ENCODE measurements at places on chromosomes 13 and 19.

GRCh38 chr19:6577476-6578125 is 13.3 kb downstream of the CD70 start:
- peak; percentile 7 for DNase-seq

DNA sequence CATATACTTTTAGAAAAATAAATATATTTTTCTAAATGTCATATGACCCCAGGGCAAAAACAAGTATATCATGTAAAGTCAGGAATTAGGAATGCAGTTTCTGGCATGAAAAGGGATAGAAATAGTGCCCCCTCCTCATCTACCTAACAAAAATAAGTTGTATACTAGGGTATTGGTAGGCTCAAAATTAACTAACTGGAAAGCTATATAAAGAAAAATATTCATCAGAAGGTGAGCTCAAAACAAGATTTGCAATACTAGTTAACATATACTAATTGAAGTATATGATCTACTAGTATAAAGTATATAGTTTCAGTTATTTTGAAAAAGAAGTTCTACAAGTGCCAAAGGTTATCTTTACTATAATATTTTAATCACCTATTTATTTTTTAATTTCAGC is 200.2 kb downstream of the GPC5 start:
- DNase-seq = no peak

DNA sequence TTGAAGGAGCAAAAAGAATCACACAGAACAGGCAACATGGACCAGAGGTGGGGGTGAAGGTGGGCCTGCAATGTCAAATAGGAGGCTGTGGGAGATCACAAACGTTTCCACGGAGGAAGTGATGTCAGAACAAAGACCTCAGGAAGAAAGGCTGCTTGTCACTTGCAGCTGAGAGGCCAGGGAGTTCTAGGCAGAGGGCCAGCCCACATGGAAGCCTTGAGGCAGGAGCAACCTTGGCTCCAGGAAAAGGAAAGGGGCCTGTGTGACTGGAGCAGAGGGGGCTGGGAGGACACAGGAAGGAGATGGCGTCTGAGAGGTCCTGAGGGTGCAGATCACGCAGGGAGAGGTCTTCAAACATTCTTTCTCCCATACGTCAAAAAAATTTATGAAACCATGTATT is 16.3 kb downstream of the ZNF160 start:
- peak; percentile 55 for DNase-seq

DNA sequence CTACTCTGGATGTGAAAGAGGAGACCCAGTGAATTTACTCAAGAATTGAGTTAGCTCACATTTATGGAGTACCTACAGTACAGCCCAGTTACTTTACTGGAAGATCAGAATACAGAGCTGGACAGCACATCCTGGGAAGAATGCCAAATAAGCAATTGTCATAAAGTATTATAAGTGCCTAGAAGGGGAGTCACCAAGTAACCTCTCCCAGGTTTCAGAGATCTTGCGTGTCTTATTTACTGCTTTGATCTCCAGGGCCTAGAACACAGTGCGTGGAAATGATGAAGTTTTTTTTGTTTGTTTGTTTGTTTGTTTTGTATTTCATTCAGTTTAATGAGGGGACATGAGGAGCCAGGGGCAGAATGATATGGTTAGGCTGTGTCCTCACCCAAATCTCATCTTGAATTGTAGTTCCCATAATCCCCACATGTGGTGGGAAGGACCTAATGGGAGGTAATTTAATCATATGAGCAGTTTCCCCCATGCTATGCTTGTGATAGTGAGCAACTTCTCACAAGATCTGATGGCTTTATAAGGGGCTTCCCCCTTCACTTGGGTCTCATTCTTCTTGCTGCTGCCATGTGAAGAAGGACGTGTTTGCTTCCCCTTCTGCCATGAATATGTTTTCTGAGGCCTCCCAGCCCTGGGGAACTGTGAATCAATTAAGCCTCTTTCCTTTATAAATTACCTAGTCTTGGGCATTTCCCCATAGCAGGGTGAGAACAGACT is 5.2 kb downstream of the GARRE1 start:
- DNase-seq = no peak

DNA sequence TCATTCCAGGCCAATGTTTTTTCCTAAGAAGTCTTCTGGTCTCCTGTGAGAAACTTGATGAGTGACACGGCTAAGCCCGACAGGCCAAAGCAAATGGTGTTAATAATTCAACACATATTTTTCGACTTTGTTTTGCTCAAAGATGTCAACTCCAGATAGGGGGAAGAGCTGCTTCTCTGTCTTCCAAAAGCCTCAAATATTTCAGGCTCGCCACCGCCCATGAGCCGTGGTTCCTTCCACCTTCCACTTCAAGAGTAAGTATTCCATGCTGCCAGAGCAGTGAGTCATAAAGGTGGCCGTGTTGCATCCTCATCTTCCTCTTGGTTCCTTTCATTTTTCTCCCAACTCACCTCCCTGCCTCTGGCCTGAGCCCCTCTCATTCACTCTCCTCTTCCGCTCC is 272.6 kb downstream of the EFNB2 start:
- DNase-seq = no peak

DNA sequence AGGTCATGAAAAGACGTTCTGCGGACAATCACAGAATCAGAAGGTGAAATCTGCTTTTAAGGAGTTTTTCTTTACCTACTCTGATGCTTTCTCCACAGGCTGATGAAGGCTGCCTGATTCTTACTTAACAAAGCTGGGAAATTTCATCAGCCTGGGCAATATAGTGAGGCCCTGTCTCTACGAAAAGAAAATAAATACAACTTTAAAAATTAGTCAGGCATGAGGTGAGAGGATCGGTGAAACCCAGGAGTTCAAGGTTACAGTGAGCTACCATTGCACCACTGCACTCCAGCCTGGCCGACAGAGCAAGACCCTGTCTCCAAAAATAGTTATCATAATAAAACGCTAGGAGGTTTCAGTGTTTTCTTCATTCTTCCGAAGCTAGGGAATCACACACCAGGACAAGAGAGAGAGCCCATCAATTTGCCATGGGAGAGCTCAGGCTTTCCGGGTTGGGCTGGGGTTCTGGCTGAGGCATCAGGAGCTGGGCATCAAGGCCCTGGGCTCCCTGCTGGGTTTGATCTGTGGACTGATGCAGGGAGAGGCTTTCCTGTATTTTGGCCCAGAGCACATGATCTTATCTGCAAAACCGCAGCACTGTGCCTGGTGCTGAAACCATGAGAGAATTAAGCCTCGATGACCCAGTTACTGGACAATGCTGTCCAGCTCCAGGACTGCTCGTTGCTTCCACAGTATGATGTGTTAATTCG is 25.1 kb upstream of the CEBPG start:
- no peak for DNase-seq

GRCh38 chr19:38616265-38616664 is 1.5 kb downstream of the MAP4K1 start:
- no peak for DNase-seq

- no peak for DNase-seq
Measured at GRCh38 chr13:46587807-46588418, 34.9 kb downstream of the LRCH1 start.

DNA sequence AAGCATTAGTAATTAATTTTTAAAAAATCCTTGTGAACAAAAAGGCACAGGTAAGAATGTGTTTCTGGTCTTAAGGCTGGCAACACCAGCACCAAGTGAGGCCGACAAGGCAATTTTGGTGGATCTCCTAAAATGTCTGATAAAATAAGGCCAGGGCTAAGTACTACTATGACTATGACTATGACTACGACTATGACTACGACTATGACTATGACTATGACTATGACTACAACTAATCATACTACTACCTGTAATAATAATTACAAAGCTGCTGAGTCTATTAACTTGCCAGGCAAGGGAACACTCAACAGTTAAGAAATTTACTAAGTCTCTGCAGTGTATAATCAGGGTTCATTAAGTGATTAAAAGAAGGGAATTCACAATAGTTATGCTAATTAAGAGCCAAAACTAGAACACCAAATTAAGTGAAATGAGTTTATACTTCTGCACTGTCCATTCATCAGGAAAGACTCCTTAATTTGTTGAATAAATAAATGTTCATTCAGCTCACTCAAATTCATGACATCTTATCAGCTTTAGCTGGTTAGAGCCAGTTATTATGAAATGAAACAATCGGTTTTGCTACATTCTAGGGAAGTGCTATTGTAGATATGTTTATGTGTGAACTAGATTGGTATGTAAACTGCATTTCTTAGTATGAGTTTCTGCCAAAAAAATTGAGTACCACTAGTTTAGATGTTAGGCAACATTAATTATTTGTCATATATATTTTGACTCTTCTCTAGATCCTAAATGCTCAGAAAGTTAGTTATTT is 1626.2 kb upstream of the PCDH20 start:
- DNase-seq = no peak

- DNase-seq = no peak
Measured at GRCh38 chr19:31959527-31960018, 385.8 kb upstream of the ZNF507 start.

- no peak for DNase-seq
Measured at GRCh38 chr13:45195421-45195820, 5.4 kb downstream of the KCTD4 start.

DNA sequence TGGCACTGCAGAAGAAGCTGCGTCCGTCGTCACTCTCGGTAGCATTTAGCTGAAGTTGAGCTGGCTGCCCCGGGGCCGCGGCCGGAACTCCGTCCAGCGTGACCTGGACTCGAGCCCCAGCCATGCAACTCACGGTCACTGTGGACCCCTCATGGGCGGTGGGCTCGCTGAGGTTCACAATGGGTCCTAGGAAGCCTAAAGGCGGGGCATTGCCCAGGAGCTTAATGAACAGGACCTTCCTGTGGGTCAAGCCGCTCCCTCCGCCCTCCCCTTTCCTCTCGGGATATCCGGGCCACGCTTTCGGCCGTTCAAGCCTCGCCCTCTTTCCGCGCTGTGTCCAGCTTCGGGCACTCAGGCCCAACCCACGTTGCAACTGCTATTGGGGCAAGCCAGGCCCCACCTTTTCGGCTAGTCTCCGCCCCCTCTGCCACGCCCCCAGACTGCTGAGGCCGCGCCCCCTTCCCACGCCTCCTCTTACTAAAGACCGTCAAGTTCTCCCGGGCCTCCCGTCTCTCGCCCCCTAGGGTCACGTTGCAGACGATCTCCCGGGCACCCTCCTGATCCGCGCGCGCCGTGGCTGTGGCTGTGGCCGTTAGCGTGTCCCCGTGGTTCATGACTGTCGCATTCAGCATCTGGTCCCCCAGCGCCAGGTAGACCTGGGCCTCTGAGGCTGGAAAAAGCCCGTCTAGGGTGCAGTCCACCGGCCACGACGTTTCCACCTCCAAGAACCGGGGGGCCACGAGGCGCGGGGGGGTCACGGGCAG is 1.4 kb upstream of the RAVER1 start:
- peak; percentile 41 for DNase-seq

- DNase-seq = no peak
Measured at GRCh38 chr13:112636401-112636975, 48.5 kb upstream of the TUBGCP3 start.

DNA sequence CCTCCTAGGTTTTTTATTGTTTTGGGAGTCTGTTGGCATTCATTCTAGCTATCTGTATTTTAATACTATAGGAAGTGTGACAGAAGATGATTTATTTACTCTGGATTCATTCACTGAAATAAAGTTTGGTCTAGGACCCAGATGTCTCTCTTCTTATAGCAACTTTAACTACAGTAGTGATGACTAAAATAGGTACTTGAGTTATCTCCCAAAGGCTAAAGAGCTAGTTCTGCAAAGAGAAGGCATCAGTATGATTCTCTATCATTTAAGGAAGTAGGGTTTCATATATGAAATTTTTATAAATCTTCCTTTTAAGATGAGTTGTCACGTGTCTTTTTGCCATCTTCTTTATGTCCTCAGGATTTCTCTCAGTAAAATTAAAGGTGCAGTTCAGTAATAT is 507.4 kb downstream of the KCTD12 start:
- DNase-seq = no peak

GRCh38 chr19:15093001-15093400 is 11.0 kb downstream of the OR1I1 start:
- DNase-seq = no peak

DNA sequence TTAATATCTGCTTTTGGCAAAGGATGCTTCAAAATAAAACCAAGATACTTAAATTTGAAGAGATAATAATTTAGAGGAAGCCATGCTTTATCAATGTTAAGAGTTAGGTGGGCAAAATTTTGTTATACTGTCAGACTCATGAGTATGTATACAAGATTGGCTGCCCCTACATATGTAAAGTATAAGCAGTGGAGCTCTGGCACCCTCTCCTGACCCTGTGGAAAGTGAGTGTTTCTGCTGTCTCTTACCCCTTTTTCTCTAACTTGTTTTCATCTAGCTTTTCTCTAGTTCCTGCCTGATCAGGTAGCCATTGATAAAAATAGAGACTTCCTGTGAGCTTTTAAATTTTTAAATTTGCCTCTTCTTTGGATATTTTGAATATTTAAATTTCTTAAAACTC is 710.9 kb upstream of the SPRY2 start:
- DNase-seq = no peak

GRCh38 chr13:37986811-37987210 is 117.2 kb upstream of the TRPC4 start:
- no peak for DNase-seq

DNA sequence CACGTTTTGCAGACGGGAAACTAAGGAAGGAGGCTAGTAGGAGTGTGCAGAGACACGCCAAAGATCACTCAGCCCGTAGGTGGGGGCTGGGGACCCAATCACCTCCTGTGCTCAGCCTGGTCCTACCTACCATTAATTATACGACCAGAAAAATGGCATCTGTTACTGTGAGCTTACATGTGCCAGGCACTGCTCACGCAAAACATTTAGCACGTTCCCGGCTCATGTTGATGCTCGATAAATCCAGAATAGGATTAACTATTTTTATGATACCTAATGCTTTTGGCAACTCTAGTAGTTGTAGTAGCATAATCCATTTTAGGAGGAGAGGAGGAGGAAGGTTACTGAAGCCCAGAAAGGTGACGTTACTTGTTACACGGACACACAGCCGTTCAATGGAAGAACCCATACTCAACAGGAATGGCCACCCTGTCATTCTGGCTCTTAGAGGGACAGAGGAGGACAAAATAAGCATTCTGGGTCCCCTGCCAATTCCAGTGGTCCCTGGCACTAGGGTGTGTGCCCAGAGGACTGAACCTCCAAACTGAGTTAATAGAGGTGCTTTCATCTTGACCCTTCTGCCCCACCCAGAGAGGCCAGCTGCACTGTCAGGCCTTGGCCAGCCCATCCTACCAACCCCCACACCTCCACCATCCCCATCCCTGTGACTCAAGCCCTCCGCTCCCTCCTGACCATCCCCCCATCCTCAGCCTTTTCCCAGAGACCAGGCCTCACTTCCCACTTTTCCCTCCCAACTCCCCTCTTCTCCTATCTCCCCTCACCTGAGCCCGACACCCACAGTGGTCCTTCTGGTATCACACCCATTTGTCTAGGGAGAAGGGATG is 5.0 kb upstream of the EML2 start:
- DNase-seq = no peak

- no peak for DNase-seq
Measured at GRCh38 chr13:93462151-93462550, 235.5 kb downstream of the GPC6 start.

Measured in nucleus accumbens (tissue), 56 donors.